ENCODE measurements at places on chromosomes 1 and 21.

GRCh38 chr1:84347932-84348555 lies 46.5 kb downstream of the SAMD13 start:
- no peak for DNase-seq

GRCh38 chr21:20024741-20025140 lies 973.5 kb upstream of the NCAM2 start:
- no peak for DNase-seq

- DNase-seq, result no peak
Observed at GRCh38 chr1:5385096-5385799, 607.0 kb downstream of the NPHP4 start.

GRCh38 chr1:24411963-24412362 lies 1.6 kb downstream of the STPG1 start:
- DNase-seq, result no peak

DNA sequence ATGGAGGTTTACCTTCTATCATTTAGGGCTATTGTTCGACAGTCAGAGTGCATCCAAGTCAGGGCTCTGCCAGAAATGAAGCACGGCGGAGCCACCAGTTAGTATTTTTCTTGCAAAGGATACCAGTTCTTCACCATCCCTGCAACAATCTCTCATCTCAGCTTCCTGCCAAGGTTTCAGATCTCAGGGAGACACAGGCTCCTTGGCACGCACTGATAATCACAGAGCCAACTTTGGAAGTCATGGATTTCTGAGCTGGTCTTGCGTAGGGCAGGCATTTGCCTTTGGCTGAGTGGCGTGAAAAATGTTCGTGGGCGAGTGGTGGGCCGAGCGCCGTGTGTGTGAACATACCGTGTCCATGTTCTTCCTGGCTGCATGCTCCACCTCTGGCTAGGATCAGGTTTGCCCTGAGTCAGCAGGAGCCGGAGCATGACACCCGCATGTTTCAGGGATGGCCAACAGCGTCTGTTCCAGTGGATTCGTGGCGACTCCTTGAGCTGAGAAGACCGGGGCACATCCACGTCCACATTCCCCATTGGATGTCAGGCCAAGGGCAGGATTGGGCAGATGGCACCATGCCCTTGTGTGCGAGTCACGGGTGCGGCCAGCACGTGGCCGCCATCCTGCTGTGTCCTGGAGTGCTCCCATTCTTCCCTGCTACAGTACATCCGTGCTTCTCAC lies 118.5 kb upstream of the C1orf174 start:
- DNase-seq, result no peak

DNA sequence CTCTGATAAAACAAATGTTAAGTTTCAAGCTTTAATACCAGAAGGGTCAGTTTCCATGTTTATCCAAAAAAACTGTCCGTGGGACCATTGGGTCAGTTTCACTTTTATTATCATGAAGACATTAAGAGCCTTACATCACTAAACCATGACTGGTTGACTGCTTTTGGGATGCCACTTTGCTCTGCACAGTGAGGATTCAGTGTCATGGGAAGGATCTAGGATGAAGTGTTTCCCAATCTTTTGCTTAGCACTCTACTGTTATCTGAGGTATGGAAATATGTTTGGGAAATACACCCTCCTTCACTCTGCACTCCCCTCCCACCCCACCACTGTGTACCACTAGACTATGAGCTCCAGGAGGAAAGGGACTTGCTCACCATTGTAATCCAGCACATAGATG lies 16.3 kb downstream of the RPS6KC1 start:
- DNase-seq, result no peak

DNA sequence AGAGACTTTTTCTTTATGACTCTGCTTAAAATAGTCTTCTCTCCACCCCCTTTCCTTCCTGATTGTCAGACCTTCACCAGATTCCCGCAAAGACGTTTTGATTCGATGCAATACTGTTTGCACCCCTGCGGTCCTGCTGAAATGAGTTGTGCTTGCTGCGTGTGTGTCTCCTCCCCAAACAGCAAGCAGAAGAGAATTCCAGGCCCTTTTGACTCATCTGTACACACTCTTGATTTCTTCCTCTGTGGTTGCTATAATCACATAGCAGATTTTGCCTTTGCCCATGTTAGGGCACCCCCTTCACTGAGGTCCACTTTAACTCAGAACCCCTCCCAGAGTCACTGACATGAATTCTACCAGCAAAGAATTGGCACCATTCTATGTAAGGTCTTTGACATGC lies 136.5 kb downstream of the ZZZ3 start:
- DNase-seq, result no peak

- no peak for DNase-seq
Observed at GRCh38 chr1:183417772-183418491, at the start of gene NMNAT2. Gene NMNAT2, minus strand, starts transcription at chr1:183418380. Its CDS starts 113 bp downstream, at chr1:183418267.

- no peak for DNase-seq
Observed at GRCh38 chr1:36203554-36204346, 20.5 kb upstream of the THRAP3 start.

- DNase-seq, result no peak
Observed at GRCh38 chr1:51583532-51583931, 33.4 kb upstream of the OSBPL9 start.

- DNase-seq, result peak; percentile 74
Observed at GRCh38 chr1:160101037-160101716, 2.8 kb upstream of the IGSF8 start.

DNA sequence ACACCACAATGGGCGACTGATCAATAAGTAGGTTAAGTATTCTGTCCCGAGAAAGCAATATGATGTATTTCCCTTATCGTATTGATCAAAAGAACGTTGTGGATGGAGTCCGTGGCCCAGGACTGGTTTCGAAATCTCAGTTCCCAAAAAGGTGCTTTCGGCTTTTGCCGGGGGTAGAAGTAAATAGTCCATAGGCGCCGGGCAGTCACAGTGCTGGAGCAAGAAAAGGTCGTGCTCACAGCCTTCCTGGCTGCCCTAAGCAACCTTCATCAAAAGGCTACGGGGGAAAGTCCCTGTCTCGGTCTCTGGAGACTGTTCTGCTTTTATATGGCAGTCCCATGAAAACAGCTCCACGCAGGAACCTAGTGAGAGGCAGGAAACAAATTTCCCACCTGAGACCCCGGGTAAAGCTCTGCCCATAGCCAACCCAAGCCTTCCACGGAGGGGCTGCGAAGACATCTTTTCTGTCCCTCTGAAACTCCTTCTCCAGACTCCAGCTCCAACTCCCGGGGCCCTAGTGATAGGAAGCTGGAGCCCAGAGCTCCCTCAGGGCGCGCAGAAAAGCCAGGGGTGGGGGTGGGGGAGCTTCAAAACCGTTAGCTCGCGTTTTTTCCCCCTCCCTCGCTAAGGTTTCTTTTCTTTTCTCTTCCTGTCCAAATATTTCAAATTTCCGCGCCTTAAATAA lies 7.0 kb downstream of the CDKN2C start:
- peak; percentile 23 for DNase-seq

DNA sequence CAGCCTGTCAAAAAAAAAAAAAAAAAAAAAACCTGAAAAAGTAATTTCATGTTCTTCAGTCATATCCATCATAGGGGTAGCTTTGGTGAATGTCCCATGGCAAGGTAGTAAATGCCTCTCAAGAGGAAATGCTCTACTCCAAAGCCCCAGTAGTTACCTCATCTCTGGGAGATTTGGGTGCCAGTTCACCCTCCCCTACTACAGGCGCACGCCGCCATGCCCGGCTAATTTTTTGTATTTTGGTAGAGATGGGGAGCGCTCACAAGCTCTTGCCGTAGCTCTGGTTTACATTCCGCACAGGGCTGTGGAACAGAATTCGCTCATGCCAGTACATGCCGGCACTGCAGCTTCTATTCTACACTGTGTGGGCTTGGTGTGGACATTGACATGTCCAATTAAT lies 13.7 kb downstream of the PIK3CD start:
- no peak for DNase-seq

- DNase-seq, result no peak
Observed at GRCh38 chr1:29698033-29698432, 461.7 kb downstream of the PTPRU start.

- no peak for DNase-seq
Observed at GRCh38 chr1:21060523-21060922, 116.2 kb downstream of the EIF4G3 start.

GRCh38 chr21:44065428-44065827 lies 41.8 kb upstream of the PWP2 start:
- peak; percentile 74 for DNase-seq

DNA sequence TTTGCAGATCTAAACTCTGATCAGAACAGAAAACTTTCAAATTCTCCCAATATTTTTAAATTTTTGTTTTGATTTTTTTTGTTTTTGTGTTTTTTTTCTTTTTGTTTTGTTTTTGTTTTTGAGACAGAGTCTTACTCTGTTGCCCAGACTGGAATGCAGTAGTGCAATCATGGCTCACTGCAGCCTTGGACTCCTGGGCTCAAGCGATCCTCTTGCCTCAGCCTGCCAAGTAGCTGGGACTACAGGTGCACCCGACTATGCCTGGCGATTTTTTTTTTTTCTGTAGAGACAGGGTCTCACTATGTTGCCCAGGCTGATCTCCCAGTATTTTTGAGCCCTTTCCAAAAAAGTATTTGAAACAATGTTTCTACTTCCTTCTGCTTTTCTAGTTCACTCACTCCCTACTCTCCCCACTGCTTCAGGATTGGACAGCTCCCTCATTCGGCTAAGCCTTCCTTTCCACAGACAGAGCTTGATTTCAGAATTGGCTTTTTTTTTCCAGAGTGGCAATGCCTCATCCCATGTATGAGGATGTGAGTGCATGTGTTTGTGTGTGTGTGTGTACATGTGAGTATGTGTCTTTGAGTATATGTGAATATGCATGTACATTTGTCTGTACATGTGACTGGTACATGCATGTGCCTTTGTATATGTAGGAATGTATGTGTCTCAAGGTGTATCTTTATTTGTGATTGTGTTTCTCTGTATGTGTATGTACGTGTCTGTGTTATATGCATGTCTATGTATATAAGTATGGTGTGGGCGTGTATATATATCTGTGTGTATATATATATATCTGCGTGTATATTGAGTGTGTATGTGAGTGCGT lies 11.9 kb downstream of the LHX4 start:
- no peak for DNase-seq

DNA sequence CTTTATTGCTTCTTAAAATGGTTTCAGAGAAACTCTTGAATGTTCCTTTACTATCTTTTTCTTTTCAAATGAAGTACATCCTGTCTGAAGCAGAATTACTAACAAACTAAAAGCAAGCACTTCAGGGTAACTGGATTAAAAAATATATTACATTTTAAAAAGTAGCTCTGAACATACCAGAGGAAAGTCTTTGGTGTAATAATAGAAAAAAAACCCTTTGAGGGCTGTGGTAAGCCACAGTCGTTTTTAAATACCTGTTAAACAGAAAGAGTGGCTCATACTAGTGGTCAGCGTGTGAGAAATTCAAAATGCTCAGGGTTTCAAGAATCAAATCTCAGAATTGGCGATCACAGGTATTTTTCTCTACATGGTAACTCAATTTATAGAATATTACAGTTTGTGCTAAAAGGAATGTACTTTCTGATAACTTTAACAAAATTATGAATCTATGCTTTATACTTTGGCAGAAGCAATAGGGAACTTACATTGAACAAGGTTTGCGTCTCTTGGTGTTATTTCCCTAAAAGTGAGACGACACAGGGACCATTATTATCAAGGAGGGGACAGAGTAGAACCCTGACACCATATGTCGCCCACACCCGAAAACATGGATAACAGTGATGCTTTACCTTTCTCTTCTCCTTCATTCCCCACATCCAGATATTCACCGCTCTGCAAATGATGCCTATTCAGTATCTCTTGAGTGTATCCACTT lies 97.0 kb upstream of the DPH5 start:
- no peak for DNase-seq

GRCh38 chr1:94579876-94580294 lies 38.3 kb upstream of the F3 start:
- no peak for DNase-seq

DNA sequence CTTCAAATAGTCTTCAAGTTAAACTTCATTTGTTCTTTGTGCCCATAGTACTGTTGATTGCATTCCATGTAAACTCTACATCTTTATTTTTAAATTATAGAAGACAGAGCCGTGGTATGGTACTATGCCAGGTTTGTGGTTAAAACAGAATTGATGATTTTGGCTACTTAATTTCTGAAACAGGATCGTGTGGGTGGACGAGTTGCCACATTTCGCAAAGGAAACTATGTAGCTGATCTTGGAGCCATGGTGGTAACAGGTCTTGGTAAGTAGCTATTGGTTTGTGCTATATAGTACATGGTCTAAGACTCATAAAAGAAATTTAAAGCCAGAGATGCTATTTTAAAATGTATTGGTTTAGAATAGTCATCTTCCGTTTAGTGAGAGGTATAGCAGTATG lies 38.0 kb downstream of the KDM1A start:
- DNase-seq, result no peak

GRCh38 chr1:213570487-213570886 lies 417.3 kb upstream of the PROX1 start:
- DNase-seq, result no peak

- peak; percentile 26 for DNase-seq
Observed at GRCh38 chr1:38834937-38835827, 24.4 kb downstream of the RRAGC start.

DNA sequence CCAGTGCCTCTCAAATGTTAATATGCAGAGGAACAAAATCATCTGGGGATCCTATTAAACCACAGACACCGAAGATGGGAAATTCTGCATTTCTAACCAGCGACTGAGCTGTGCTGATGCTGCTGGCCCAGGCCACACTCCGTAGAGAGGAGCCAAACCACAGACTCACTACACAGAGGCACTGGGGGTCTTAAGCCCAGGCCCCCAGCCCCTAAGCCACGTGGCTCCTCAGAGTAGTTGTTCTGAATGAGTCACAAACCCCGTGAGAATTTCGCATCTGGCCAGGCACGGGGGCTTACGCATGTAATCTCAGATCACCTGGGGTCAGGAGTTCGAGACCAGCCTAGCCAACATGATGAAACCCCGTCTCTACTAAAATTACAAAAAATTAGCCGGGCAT lies 2.8 kb upstream of the CELA2A start:
- DNase-seq, result no peak

GRCh38 chr1:110441888-110442287 lies 9.1 kb upstream of the PROK1 start:
- DNase-seq, result no peak

DNA sequence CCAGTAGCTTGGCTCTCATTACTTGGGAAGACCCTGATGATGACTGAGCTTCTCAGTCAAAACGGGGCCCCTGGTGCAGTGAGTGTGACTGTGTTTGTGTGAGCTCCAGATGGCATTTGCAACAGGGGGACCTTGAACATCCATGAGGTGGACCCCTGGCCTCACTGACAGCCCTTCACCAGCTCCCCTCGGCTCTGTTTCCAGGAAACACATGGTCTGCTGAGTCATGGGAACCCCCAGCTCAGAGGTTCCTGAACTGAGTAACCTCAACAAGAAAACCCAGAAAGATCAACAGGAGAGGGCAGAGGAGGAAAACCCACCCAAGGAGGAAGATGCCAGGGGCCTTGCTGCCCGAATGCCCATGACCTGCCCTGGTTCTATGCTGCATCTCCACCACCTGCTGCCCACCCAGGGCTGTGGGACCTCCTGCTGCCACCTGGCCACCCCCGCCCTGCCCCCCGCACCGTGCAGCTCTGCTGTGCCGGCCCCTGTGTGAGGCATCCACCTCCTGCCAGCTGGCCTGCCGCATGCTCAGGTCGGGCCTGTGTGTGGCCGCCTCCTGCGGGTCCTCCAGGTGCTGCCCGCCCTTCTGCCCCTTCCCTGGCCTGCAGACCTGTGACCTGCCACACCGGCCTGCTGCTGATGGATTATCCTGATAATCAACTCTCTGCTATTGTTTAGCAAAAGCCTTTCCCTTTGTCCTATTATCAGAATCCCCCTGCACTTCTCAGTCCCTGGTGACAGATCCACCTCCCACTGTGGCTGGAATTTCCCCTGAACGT lies 4.2 kb upstream of the KRTAP12-1 start:
- no peak for DNase-seq
